ENCODE measurements at places on chromosomes 12 and 14.

- no peak for DNase-seq
These were observed 134.4 kb upstream of the FGD4 start for GRCh38 chr12:32264961-32265360.

GRCh38 chr12:119679490-119679889, 11.6 kb downstream of the PRKAB1 start:
- no peak for DNase-seq

- no peak for DNase-seq
These were observed 3.1 kb upstream of the ARHGEF40 start for GRCh38 chr14:21066882-21067502.

- no peak for DNase-seq
These were observed 354.8 kb downstream of the AEBP2 start for GRCh38 chr12:19794116-19794515.

DNA sequence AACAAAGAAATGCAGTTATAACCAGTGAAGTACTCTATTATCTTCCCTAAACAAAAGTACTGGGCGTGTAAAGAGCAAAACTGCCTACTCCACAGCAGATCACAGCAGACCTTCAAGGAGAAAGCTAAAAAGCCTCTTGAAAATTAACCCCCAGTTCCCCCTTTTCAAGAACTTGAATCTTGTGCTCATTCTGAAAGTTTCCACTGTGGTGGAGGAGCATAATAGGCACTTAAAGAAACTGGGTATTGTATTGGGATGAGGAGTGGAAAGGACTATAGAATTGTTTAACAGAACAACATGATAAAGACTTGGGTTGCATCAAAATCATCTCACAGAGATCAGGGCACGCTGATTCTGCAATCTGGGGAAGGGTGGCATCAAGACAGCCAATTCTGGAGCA, 51.1 kb downstream of the SLC25A47 start:
- no peak for DNase-seq

GRCh38 chr12:5493018-5493417, 61.1 kb downstream of the NTF3 start:
- DNase-seq, result no peak

GRCh38 chr12:42090899-42091298, 53.8 kb downstream of the GXYLT1 start:
- peak; percentile 74 for DNase-seq

DNA sequence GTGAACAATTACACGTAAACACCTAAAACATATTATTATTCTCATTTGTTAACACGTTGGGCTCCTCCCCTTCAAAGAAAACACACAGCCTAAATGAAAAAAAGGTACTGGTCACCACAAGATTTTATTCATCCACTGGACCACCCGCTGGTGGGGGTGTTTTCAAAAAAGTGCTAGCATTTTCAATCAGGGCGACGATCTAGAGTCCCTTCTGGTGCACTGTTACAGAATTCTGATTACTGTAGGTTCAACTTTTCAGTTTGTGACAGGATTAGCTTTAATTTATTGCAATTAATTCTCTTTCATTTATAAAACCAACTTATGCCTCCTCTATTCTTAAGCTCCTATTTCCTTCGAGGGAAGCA, 443 bp downstream of the MAGOHB start:
- no peak for DNase-seq

- DNase-seq, result no peak
These were observed 17.9 kb upstream of the SOS2 start for GRCh38 chr14:50249136-50249775.

DNA sequence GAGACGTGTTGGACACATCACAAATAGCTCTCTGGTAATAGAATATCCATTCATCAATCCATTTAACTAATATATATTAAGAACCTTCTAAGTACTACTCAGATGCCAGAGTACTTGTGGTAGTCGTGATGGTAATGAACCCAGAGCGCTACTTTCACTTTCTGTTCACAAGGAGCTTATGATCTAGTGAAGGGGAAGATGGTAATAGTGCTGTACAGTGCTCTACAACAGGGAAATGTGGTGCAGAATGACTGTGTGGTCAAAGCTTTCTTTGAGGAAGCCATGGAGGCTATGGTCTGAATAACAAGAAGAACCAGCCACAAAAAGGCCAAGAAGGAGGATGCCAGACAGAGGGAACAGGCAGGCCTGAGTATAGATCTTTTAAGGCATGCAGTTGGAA, 212.0 kb downstream of the PTPRO start:
- DNase-seq, result peak; percentile 40

GRCh38 chr14:24084440-24084839, 9.7 kb upstream of the PCK2 start:
- DNase-seq, result no peak

DNA sequence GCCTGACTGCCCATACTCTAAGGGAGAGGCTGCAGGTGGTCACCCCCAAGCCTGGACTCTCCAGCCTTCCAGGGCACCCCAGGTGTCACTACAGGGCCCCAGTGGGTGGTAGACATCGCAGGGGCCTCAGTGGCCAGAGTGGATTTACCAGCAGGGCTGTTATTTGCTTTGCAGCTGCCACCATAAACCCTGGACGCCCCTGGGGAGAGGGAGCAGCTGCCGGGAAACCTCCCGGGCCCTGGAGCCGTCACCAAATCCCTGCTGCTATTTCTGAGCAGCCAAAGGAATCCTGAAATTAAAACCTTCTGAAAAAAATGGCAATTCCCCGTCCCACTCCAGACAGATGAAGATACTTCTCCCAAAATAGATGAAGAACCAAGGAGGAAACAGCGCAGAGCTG, 13.9 kb downstream of the TMEM119 start:
- no peak for DNase-seq

Measured in EL (cell line).